ENCODE measurements at places on chromosomes 5 and 9. TPM values are rescaled to one million over a fixed set of nuclear protein-coding genes. Genes with fewer than 3 reads are reported as not detected.

GRCh38 chr9:99057665-99058625 is 47.0 kb upstream of the TGFBR1 start:
- DNase-seq, result peak; percentile 94

DNA sequence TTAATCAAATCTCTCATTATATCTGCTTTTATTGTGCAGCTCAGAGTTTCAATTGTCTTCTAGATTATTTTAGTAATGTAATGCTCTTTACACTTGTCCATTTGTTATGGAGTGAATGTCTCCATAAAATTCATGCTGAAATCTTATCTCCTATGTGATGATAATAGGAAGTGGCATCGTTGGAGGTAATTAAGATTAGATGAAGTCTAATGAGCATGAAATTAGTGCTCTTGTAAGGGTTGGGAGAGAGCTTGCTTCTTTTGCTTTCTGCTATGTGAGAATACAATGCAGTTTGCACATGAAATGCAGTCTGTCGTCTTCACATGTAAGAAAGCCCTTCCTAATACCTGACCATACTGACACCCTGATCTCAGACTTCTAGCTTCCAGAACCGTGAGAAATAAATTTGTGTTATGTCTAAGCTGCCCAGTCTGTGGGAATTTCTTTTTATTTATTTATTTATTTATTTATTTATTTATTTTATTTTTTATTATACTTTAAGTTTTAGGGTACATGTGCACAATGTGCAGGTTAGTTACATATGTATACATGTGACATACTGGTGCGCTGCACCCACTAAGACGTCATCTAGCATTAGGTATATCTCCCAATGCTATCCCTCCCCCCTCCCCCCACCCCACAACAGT is 1399.2 kb upstream of the CDH6 start:
- no peak for DNase-seq

DNA sequence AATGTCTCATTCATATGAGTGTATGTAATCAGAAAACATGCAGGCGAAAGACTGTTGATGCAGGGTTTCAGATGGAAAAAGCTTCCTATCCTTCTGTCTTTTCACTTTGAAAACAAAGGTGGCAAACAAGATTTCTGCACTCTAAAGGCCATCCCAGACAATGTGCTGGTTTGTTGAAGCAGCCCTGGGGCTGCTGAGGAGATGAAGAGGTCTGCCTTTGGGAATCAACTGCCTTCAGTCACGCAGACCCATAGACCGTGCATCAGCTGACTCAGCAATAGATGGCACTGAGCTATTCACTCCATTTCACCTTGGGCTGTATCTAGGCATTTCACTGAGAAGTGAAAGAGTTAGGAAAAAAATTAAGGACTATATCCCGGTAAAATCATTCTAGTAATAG is 60.5 kb upstream of the C5orf46 start:
- no peak for DNase-seq

DNA sequence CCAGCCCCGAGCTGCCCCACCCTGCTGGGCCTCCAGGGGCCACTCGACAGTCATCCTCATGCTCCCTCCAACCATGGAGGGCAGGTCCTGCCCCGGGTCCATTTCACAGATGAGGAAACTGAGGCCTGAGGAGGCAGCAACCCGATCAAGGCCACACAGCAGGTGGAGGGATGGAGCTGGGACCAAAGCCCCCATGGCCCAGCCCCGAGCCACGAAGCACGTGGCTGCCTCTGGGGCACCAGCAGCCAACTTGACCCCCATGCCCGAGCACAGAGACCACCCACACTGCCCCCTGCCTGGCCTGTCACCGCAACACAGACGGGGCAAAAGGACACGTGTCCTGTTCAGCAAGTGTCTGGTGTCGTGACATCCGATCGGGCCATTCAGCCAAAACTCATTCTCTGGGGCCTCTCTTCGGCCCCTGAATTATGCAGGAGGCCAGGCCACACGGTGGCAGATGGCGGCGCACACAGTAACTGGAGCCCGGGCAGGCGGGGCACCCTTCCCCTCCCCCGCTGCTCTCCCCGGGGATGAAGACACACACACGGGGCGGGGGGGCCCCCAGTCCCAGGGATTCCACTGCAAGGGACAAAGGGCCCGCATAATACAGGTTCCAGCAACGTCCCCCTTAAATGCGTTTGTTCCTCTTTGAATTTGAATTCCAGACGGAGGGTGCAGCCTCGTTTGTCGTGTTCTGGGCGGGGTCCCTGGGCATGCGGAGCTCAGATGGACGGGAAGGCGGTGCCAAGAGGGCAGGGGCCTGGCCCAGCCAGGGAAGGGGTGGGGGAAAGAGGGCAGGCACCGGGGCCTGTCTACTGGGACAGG is 29.4 kb upstream of the TMEM250 start:
- no peak for DNase-seq

- peak; percentile 52 for DNase-seq
These were observed 35.3 kb upstream of the MACIR start for GRCh38 chr5:103223031-103223955.

DNA sequence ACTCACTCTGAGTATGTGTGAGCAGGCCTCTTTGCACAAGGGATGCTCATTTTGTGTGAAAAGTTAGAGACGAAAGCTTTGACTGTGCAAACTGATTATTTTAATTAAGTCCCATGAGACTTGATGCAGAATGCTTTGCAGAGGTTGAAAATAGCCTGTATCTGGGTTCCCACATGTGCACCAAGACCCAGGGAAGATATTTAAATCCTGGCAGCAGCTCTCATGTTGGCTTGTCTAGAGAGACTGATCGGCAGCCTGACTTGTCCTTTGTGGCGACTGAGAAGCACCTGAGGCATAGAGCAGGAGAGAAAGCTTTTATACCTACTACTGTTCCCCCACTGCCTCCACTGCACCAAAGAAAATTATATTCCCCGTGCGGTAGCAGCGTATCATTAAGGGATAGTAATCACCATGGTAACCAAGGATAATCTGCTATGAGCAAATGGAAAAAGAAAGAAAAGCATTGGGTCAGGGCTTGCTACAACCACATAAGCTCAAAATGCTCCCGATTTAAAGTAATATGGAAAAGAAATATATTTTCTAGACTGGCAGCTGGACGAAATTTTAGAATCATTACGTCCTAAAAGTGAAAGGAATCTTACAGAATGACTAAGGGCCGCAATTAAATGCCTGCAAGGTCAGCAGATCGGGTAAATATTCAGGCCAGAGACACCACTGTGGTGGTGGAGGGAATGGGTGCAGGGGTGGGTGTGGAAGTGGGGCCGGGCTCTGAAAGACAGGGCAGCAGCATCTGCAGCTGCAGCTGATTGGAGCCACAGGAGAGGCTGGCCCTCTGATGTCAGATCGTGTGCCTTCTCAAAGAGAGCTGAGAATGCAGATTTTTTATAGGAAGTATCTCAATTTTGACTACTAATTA is 135.3 kb upstream of the EPB41L4A start:
- DNase-seq, result no peak

HTR4 gene
- total RNA-seq, result not detected

- DNase-seq, result peak; percentile 71
These were observed 296.7 kb downstream of the ARL15 start for GRCh38 chr5:54013556-54014194.

- no peak for DNase-seq
These were observed 147.6 kb downstream of the MAN2A1 start for GRCh38 chr5:109837231-109837861.

GRCh38 chr5:171749365-171749764 is 36.3 kb upstream of the SMIM23 start:
- no peak for DNase-seq

FBP2 gene
- not detected for total RNA-seq

GRCh38 chr5:131747180-131748105 is 49.4 kb downstream of the FNIP1 start:
- DNase-seq, result peak; percentile 75

GRCh38 chr9:110763568-110763967 is 95.0 kb downstream of the MUSK start:
- DNase-seq, result no peak

MOB3B gene
- 0.82 TPM for total RNA-seq

DNA sequence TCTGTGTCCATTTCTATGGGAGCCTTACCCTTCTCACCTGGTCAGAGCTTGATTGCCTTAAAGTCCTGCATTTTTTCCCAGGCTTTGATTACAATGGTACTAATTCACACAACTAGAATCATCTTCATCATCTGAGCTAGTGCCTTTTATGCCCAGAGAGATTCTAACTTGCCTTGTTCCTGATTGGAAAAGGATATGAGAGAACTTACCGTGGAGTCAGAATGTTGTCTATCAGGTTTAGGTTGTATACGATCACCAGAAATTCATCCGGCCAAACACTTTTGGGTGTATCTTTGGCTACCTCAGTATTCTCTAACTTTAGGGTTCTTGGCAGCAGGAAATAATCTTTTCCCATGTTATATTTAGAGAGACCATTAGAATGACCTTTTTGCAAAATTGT is 71.7 kb downstream of the AOPEP start:
- no peak for DNase-seq

GRCh38 chr5:6737043-6737941 is 24.1 kb downstream of the TENT4A start:
- no peak for DNase-seq

GRCh38 chr5:141605523-141606277 is 13.1 kb downstream of the DIAPH1 start:
- peak; percentile 93 for DNase-seq

DNA sequence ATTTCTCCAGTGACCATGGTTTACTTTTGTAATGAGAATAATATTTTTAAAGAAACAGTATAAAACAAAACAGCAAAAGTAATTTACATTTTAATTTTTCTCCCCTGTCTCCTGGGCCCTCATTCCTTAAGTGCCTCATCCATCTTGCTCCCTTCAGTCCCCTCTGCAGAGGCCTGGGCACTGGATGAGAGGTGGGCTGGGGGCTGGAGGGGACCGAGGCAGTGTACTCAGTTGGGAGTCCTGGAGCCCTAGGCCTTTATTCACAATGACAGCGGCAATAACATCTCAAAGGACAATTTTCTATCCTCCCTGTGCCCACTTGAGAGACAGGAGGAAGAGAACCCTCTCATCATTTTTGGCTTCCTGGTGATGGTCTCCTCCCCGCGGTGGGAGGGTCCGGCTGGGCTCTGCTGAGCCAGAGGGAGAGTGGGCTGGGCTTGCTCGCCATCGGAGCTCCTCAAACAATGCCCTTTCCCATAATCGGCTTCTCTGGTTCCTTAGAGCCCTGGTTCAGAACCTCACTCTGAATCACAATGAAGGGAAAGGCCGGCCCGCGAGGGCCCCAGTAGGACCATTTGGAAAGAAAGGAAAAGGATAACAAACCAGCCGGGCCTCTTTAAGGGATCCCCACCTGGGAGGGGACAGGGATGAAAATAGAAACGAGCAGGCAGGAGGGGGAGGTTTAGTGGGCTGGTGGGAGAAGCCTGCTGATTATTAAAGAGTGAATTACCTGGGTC is 9.7 kb upstream of the SMIM32 start:
- no peak for DNase-seq

C9orf85 gene
- 9.4 TPM for total RNA-seq

GRCh38 chr9:132043708-132044107 is 36.0 kb downstream of the MED27 start:
- no peak for DNase-seq

IFNA2 gene
- total RNA-seq, result not detected

DNA sequence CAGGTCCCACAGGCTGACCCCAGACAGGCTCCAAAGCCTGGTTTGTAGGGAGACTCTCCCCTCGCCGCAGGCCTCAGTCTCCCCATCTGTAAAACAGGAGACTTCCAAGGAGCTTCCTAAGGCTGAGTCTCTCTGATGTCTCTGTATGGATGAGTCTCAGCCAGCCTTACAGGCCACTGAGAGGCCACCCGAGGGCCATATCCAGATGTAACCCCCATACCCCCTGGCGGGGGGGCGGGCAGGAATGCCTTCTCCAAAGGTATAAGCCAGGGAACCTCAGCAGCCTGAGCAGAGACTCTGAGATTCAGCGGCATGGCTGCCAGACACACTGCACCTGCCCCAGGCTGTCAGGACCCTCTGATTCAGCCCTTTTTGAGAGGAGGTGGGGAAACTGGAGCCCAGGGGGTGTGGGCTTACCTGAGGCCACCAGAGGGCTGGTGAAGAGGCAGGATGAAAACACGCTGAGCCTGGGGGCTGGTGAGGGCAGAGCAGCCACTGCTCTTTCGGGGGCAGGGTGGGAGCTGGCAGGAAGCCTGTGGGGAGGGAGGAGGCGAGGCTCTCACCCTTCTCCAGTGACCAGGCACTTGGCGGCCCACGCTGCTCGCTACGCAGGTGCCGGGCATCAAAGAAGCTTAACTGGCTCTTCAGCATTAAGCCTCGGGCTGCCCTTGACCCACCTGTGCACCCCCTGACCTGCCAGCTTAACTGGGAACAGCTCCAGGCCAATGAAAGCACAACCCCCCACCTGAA is 5.5 kb upstream of the SUSD3 start:
- no peak for DNase-seq

GRCh38 chr9:122318284-122318683 is 52.5 kb upstream of the PTGS1 start:
- no peak for DNase-seq

DNA sequence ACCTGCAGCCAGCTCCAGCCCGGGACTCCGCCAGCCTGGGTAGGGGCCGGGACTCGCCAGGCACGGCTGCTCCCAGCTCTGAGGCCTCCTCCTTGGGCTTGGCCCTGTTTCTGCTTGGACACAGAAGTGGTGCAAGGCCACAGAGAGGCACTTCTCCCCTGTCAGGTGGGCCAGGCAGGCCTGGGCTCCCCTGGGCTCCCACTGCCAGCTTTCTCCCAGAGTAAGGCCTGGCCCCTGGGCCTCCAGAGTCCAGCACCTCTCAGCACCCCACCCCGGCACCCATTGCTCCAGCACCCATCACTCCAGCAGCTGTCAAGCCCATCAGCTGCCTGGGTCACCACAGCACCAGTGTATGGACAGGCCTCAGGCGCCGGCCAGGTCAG is 71.1 kb upstream of the LRRTM2 start:
- no peak for DNase-seq

DNA sequence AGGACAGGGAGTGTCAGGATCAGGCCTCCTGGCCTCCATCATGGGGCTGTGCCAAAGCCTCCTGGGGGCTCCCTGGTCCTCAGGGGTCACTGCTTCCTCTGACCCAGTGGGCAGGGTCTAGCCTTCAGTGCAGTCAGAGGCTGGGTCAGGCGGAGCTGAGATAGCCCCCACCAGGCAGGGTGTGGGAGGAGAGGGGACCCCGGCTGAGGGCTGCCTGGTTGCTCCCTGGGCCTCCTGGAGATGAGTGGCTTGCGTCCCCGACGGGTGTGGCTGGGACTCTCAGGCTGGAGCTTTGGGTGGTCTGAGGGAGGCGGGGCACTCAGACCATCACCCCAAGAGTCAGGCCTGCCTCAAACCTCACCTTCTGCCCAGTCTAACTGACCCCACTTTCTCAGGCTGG is 21.7 kb downstream of the FAM163B start:
- DNase-seq, result no peak

IGFBPL1 gene
- not detected for total RNA-seq

Data from activated CD4-positive, alpha-beta T cell treated with anti-CD3 and anti-CD28 coated beads, Interleukin-2, amount 10 ng/mL, durations not matched to agents 24 days and 14 days (primary cell).